Aorta (tissue), 5 donors: ENCODE measurements at places on chromosomes 3 and 15.

DNA sequence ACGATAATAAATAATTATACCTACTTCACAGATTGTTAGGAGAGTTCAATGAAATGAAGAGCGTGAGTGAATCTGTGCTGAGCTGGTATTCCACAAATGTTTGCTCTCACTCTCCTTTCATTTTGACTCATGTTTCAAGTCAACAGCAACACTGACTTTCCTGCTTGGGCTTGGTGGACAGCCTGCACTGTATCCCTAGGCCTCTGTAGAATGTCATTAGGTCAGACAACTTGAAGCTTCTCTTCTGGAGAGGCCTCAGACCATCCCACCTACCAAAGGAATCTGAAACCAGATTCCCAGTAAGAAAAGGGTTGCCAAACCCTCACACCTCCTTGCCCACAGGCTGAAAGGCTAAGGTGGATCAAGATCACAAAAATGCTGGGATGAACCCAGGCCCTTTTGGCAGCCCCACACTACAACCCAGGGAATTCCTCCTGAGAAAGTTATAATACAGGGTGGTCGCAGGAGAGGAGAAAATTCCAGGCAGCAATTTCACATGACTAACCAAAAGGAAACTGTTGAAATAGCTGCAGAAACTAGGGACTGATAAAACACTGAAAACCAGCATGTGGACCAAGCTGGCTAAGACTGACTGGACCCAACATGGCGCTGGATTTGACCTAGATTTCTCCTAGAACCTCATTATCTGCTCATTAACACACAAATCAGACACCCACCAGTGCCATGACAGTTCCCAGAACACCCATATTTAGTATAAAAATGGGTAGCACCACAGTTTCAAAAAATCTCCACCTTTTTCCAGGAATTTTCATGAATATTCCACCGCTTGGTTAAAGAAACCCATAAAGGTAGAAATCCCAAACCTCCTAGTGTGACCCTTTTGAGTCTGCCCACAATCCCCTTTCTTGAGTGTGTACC lies 57.0 kb upstream of the ZNF148 start:
- no peak for DNase-seq

DNA sequence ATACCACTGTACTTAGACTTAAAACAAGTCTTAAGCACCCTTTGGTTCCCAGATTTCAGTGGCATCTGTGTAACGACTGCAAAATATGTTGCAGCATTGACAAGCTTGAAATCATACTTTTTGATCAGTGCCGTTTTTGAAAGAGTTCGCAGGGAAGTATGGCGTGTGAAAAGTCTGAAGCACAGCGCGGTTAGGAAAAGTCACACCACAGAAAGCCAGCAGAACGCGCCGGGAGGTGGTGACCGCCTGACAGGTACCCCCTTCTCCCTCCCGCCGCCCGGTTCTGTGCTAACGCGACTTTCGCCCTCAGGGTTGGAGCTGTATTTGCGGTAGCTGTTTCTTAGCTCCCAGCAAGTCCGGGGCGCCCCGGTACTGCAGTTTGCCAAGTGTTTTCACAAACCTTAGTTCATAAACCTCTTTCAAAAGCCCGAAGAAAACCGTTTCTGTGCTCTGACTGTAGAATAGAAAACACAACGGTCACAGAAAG lies 481 bp upstream of the CRYBG3 start:
- peak; percentile 59 for DNase-seq

- DNase-seq, result no peak
Observed at GRCh38 chr3:114804099-114804498, 343.0 kb downstream of the ZBTB20 start.

DNA sequence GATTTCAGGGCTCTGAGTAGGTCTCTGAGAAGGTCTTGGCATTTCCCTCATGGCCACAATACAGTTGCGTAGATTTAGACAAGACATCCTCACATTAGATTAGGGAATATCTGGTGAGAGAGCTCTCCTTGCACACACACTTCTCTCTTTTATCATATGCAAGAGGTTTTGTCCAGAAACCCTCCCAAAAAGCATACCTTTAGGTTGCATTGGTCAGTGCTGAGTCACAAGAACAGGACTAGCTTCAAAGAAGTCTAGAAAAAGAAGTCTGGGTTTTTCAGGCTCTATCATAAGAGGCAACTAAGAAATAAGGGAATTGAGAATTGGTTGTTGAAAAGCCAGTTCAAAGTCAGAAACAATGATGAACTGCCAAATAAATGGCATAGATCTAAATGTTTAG lies 40.1 kb upstream of the MITF start:
- DNase-seq, result no peak

DNA sequence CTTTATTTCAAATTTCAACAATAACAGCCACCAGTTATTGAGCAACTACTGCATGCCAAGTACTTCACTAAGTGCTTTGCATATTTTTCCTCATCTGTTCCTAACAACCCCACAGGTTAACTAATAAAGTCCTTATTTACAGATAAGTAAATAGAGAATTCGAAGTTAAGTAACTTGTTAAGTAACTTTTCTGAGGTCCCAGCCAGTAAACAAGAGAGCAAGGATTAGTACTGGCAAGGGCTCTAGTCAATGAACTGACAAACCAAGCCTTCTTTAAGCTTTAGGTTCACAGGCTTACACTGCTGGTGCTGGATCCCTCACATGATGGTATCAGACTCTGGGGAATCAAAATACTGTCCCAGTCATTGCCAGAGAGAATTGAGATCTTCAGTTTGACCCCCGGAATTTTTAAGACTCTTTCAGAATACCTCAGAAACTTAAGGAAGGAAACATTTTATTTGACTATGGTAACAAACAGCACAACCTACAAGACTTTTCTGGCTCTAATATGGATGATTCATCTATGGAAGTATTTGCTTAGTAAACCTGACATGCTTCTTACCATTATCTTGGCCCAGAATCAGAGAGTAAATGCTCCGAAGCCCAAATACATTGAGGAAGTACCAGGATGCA lies 16.5 kb downstream of the EMC3 start:
- no peak for DNase-seq

DNA sequence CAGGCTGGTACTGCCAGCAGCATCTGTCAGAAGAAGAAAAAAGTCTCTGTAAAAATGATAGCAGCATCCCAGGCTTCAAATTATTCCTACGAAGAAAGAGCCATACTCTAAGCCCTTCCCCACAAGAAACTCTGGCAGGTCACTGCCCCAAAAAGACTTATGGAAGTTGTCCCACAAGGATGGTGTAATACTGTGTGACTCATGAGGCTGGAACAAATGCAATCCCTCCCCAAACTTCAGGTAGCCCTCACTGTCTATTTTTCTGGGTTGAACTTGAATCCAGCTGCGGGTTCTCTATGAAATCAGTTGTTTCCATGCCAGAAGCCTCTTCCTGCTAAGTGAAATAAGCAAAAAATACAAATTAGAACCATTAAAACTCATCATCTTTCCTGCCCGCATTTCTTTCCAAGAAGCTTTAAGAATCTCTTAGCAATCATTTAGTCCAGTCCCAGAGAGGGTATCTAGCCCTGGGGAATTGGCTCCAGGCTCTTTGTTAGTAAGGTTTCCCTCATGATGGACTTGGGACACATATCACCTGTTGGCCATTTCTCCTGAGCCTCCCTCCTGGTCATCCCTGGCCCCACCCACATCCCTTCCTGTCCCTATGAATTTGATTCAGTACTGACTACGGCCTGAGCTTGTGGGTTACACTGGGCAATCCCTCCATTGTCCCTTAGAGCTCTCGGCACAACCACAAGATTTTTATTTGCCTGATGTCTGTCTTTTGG lies 51.7 kb downstream of the FAM174B start:
- no peak for DNase-seq

DNA sequence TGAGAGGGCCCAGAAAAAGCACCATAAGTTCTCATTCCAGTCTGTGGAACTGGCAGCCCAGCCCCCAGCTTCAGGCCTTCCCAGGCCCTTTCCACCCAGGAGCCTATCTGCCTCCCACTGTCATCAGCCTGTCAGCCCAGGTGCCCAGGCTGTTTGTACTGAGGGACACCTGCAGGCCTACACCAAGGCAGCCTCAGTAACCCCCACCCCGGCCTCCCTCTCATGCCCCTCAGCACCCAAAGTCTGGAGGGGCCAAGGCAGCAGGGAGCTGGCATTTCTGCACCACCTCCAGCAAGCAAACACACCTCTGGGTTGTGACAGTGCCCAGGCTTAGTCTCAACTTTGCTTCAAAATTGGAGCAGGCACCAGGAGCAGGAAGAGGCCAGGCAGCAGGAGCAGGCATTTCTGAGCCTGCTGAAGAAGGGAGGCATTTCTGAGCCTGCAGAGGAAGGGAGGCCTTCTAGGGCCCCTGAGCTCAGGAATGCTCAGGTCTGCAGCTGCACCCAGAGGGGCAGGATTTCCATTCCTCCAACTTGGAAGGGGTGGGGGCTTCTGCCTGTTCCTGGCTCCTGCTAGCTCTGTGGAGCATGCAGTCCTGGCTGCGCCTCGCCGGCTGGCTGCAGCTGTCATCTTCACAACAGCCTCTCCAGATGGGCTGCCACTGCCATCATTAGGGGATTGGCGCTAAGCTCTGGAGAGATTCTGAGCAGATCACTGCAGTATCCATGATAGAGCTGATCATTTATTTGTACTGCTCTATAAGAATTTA lies 396.1 kb downstream of the UNC13C start:
- DNase-seq, result no peak

DNA sequence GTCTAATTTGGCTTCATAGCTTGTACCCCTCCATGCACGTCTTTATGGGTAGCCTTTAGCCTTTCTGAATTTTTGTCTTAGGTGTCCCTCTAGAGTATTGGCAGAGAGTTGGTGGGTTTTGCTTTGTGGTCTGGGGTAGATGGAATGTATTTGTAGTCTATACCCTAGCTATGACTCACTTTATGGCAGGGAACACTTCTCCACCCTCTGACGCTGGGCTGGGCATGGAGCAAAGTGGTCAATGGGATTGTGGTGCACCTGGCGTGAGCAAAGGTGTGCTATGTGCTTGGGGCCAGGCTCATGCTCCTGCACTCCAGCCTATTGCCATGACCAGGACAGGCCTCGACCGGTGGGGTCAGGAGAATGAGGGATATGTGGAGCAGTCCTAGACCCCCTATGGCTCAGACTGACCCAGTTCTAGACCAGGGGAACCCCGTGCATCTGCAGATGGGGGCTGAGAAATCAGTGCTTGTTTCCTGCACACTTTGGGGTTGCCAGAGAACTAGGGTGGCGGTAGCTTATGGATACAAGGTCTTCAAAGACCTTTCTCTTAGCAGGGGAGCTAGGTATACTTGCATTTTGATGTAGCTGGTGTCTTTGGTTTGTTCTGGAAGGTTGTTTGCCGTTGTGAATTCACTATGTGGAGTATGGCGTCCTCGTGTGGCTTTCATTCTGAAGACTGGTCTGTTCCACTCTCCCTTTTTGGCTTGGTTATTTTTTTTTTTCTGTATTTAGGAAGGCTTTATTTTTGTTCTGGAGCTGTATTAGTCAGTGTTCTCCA lies 49.4 kb upstream of the RPL32 start:
- DNase-seq, result no peak

DNA sequence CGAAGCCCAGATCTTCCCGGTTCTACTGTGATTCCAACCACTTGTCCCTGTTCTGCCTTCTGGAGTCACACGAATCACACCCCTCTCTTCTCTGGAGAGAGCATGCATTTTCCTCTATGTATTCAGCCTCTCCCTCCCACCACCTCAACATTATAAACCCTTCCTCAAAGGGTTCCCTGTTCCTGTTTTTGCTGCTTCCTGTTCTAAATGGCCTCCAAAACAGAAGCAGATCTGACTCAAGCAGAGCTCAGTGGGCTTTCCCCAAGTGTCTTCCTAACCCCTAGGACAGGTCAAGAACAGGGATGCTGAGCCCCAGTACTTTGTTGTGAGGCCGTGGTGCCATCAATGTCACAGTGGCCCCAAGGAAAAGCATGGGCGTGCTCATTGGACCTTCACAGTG lies 75.7 kb upstream of the ARNT2 start:
- no peak for DNase-seq

DNA sequence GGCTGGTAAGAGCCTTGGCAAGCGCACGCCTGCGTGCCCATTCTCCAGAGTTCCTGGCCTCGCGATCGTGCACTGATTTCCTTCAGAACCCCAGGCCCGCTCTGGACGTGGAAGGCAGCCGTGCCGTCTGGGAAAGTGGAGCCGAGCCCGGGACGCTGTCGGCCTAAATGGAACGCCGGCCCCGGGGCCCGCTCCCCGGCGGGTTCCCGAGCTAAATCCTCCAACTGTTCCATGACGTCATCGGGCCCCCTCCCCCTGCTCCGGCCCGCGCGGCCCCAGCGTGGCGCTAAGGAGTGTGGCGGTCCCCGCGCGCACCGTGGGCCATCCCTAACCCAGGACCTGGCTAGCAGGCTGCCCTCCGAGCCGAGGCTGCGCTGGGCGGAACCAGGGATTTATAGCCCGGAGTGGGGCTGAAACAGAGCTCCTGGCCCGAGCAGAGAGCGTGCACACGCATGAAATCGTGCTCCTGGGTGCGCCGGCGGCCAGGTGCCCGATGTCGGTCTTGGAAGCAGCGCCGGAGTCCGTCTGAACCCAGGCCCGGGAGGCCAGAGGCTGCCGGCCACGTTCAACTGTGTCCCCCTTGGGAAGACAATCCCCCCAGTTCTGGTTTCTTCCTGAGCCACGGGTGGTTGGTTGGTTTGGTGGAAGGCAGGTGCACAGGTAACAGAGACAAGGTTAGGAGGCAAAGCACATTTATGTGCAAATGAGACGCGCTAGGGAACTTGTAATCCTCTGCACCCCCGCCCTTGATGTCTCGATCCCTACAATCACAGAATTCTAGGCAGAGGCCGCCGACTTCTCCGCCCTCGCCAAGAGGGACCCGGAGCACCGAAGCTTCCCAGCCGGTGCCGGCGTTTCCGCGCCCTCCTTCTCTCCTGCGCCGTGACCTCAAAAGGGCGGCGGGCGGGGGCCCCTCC lies 84.9 kb upstream of the ETV5 start:
- no peak for DNase-seq

DNA sequence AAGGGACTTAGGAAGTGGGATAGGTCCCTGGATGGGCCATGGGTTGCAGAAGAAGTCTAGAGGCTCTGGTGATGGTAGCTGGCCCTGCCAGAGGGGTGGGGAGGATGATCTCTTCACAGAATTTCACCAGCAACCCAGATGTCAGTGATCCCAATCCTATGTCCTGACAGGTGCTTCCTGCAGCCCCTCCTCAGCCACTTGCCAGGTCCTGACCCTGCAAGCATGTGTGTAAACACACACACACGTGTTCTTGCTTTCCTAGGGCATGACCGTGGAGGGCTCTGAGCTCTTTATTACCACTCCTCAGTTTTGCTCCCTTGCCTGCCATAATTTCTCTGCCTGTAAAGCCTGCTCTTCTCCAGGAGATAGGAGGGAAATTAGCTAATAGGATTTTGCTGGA lies 12.5 kb downstream of the TEX264 start:
- DNase-seq, result no peak
